IMR-90 (cell line): ENCODE measurements at places on chromosomes 5 and 9. TPM values are rescaled to one million over a fixed set of nuclear protein-coding genes. Genes with fewer than 3 reads are reported as not detected.
A peak's percentile ranks its signal among the peaks of the same experiment; 100 is the strongest.

The SPINK6 gene
- not detected in 2 replicates for polyA plus RNA-seq

The INSL4 gene
- polyA plus RNA-seq, result 0.03 TPM in 1 of 2 replicates, not detected in the other

The PTGES2 gene
- polyA plus RNA-seq, result 99.2 and 100 TPM in 2 replicates

The PLPPR1 gene
- polyA plus RNA-seq, result not detected in 2 replicates

DNA sequence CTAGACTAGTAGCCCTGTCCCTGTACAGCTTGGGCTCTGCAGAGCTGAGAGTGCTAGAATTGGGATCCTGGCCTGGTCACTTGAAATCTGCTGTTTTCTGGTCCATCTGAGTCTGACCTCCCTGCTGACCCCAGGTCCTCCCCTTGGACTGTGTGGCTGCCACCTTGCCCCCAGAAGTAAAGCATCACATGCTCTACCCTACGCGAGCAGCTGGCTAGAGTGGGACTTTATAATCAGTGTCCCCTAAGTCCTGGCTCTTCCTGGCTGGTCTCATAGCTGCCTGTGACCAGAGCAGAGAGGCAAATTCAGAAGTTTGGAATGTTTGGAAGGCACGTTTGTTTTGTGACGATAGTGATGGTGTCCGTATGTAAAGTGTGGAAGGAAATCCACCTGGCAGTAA lies 81.0 kb downstream of the ARHGEF28 start:
- peak; percentile 4 for DNase-seq

DNA sequence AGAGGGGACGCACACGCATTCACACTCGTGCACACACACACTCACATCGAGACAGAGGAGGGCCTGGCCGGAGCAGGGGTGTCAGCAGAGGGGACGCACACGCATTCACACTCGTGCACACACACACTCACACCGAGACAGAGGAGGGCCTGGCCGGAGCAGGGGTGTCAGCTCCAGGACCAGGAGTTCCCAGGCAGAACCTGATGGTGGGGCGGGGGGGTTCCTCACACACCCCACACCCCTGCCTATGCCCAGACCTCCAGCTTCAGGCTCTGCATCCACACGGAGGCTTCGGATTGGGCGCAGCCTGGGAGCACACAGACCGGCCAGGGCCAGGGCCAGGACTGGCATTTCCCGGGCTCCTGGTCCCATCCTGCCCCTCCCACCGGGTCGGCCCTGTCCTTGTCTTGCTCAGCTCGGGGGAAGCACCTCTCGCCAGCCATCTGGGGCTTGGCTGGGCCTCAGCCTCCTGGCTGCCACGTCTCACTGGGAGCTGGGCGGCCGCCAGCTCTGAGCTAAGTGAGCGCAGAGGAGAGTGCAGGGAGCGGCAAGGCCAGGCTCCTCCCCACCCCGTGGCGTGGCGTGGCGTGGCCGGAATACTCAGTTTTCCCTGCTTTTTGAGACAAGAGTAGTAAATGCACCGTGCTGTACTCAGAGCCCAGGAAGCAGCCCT lies 31.3 kb downstream of the ADAMTS2 start:
- peak; percentile 96 for DNase-seq

GRCh38 chr9:114437401-114437893 lies 49.7 kb upstream of the AKNA start:
- no peak for DNase-seq

DNA sequence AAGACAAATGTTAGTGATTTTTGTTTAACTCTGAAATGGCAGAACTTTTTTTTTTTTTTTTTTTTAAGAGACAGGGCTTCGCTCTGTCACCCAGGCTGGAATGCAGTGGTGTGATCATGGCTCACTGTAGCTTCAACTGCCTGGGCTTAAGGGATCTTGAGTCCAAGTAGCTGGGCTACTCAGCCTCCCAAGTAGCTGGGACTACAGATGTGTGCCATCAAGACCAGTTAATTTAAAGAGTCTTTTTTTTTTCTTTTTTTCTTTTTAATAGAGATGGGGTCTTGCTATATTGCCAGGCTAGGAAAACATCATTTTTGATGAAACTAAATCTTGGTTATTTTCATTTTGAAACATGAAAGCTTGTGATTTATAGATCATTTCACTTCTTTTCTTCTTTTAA lies 91.6 kb upstream of the PTCH1 start:
- DNase-seq, result no peak

DNA sequence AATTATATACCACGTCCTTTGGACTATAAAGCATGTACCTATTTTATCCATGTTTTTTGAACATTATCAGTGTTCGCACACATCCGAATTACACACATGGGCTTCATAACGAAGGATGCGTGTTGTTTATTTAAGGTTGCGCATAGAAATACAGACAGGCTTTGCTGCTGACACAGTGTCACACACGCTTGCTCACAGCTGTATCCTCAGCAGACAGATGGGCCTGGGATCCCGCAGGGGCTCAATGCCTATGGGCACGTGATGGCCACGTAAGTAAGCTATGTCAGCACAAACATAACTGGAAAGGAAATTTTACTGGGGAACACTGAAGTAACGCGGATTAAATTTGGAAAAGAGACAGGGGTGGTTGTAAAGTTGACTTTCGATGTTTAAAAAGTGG lies 76.6 kb downstream of the OTULIN start:
- no peak for DNase-seq

GRCh38 chr5:158409507-158409906 lies 550.6 kb upstream of the CLINT1 start:
- no peak for DNase-seq

GRCh38 chr9:28503573-28503972 lies 930.3 kb upstream of the C9orf72 start:
- DNase-seq, result no peak

- DNase-seq, result no peak
Measured at GRCh38 chr5:179371681-179372680, 26.7 kb upstream of the ADAMTS2 start.

GRCh38 chr5:157801-158200 lies 33.5 kb upstream of the LRRC14B start:
- no peak for DNase-seq

DNA sequence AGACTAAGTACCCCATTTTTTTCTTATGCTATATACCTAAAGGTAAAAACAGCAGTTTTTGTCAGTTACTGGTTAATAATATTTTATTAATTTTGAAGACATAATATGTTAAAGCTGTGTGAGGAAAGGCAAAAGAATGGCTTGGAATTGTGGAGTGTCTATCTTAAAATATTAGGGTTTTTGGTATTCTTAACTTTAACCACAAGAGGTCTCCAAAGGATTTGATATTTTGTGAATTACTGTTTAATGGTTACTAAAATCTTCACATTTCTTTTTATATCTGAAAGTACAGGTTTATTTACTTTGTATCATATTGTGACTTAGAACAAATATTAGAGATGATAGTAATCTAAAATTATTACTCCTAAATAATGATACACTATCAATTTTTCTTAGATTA lies 32.0 kb upstream of the DHFR start:
- DNase-seq, result peak; percentile 36

DNA sequence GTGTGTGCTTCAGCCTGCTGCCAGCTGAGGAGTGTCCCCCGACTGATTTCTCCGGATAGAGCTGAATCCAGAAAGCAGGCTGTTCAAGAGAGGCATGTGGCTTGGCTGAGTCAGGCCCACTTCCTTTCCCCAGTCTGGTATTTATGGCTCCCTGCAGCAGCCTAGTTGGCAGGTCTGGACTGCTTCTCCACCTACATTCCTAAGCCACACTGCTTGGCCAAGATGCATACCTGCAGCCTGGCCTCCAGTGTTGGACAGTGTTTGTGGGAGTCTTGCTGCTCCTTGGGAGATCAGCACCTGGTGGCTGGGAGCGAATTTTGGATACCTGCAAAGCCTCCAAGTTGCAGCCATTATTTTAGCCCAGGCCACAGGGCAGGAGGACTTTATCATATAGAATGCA lies 670.8 kb downstream of the ACTL7B start:
- DNase-seq, result peak; percentile 34

DNA sequence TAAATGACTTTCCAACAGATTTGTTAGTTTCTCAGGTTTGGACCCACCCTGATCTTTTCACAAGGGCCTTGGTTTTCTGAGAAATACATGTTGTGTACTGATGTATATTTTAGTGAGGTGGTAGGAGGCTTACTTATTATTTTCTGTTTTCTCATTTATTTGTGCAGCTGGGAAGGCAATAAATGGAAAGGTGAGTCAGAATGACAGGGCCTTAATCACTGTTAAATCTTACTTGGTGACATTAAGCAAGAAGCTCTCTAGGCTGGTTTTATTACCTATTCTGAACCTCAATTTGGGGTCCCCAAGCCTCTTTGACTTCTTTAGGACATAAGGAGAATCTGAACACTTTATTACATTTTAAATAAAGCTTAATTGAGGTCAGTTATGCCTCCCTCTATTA lies 214.0 kb upstream of the DAB2 start:
- no peak for DNase-seq

GRCh38 chr5:170448221-170448620 lies 55.6 kb upstream of the KCNIP1 start:
- no peak for DNase-seq
